WTC11 (cell line): ENCODE measurements at places on chromosomes 2 and 18. TPM values are rescaled to one million over a fixed set of nuclear protein-coding genes. Genes with fewer than 3 reads are reported as not detected.

Gene TP53I3
- total RNA-seq, result 29.7 to 33.1 TPM (median 32.9 TPM) in 3 replicates

Gene IAH1
- 14.4 to 18.0 TPM (median 16.5 TPM) in 3 replicates for total RNA-seq

Gene IL1A
- 0.34 to 0.55 TPM (median 0.42 TPM) in 3 replicates for total RNA-seq

Gene LCT
- 0.02 TPM in 1 of 3 replicates, not detected in the others for total RNA-seq

Gene SLC19A3
- total RNA-seq, result 6.4 to 7.5 TPM (median 6.5 TPM) in 3 replicates

Gene SCN3A
- 0.04 TPM in 1 of 3 replicates, not detected in the others for total RNA-seq

Gene CREG2
- 1.1 to 1.7 TPM (median 1.6 TPM) in 3 replicates for total RNA-seq

Gene TNS1
- total RNA-seq, result 4.2 to 5.4 TPM (median 4.5 TPM) in 3 replicates

Gene ELOA2
- total RNA-seq, result not detected in 3 replicates

Gene RGPD3
- 0.07 to 0.11 TPM (median 0.11 TPM) in 3 replicates for total RNA-seq

Gene PRKAG3
- total RNA-seq, result not detected in 3 replicates

Gene RAB27B
- total RNA-seq, result 0.30 to 0.87 TPM (median 0.80 TPM) in 3 replicates

Gene PAIP2B
- 19.3 to 22.4 TPM (median 22.2 TPM) in 3 replicates for total RNA-seq

Gene IL1RL1
- 0.05 TPM in 1 of 3 replicates, not detected in the others for total RNA-seq

Gene SCN2A
- 0.39 to 0.53 TPM (median 0.44 TPM) in 3 replicates for total RNA-seq

Gene KLHL30
- total RNA-seq, result 0.07 TPM in 1 of 3 replicates, not detected in the others

Gene FARP2
- 28.2 to 37.8 TPM (median 33.6 TPM) in 3 replicates for total RNA-seq

Gene TLX2
- total RNA-seq, result 0.18 to 0.39 TPM (median 0.26 TPM) in 3 replicates

Gene NCKAP1
- 148 to 173 TPM (median 149 TPM) in 3 replicates for total RNA-seq

Gene HOXD10
- total RNA-seq, result not detected in 3 replicates

Gene TIGD1
- total RNA-seq, result 5.2 to 9.0 TPM (median 6.1 TPM) in 3 replicates
